ENCODE measurements at places on chromosomes 3 and 15.

DNA sequence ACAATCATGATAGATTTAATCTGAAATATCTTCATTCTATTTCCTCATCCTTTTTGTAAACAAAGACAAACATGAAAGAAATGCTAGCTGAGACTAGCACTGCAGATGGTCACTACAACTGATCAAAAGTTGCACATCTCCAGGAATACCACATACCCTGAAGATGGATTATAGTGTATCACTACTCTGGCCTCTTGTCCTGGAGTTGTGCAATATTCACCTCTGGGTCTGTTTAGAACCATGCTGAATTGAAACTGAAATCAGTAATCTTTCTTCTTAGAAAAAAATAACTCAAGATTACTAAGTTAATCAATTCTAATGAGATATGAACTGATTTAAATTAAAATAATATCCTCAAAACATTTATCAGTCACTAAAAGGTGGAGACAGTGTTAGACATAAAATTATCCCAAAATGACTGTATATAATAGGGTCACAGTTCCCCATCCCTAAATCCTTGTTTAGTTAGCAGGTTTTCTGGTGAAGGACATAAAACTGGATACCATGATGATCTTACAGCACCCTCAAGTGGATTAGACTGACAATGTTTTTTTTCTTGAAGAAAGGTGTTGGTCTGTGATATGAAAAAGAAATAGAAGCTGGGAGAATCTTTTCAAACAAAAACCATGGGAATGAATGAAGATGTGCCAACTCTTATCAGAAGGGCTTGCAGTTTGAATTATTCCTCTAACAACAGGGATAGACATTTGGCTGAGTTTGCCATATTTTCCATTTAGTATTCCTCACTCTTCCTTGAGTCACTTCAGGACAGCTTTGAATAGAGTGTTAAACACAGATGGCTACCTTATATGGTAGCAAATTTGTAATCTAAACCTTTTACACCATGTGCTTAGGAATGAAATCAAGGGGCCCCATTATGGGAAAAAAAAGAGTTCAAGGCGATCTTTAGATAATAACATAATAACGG, 7.1 kb upstream of the TTC14 start:
- no peak for DNase-seq

GRCh38 chr3:171354706-171355582, 105.3 kb downstream of the TNIK start:
- no peak for DNase-seq

DNA sequence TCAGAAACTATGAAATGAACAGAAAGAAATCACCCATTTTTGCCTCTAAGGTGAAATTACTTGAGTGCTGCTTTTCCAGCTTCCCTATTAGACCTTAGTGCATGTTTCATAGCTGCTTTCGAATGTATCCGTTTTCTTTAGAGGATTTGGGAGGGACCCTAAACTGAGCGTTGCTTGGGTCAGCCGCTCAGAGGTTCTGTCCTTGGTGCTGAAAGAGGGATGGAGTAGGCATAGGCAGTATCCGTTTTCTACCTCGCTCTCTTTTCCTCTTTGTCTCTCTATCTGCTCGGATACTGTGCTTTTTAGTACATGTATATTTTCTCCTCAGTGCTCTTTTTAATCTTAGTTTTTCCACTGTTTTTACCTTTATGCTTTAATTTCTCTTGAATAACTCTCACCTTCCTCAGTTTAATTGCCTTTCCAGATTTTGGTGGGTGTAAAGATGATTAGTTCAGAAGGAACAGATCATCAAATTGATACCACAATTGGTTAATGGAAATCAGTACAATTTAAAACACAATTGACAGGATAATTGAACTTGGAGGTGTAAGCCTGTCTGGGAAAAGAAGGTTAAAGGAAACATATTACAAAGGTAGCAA, at the start of gene DRD3:
Gene DRD3, minus strand, starts transcription at position 283 of the 599 bp plus-strand sequence. CDS start 7,060 bp downstream, outside the sequence.
- no peak for DNase-seq

GRCh38 chr3:142279965-142280590, 54.7 kb upstream of the GK5 start:
- peak; percentile 14 for DNase-seq

DNA sequence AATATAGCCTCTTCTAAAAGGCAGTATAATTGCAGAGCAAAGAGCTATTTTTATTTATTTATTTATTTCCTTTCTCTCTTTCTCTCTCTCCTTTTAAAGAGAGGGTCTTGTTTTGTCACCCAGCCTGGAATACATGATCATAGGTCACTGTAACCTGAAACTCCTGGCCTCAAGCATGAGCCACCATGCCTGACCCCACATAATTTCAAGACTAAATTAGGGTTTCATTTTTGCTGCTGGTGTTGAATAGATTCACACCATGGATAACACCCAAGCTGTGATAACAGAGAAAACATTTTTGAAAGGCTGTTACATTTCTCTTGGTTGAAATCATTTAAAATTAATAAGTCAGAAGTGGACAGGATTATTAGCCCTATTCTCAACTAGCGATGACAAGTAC, 131.6 kb downstream of the LEKR1 start:
- DNase-seq: no peak

DNA sequence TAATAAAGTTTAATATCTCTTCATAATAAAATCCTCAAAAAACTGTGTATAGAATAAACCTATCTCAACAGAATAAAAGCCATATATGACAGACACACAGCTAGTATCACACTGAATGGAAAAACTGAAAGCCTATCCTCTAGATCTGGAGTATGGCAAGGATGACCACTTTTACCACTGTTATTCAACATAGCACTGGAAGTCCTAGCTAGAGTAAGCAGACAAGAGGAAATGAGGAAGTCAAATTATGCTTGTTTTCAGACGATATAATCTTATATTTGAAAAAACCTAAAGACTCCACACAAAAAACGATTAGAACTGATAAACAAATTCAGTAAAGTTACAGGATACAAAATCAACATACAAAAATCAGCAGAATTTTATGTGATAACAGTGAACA, 57.4 kb upstream of the DIPK2A start:
- DNase-seq: no peak

GRCh38 chr3:114645392-114645791, 351.6 kb downstream of the TIGIT start:
- DNase-seq: no peak

- no peak for DNase-seq
Measured at GRCh38 chr3:50130436-50130835, 24.7 kb upstream of the SEMA3F start.

GRCh38 chr3:12991861-12992281, 81.4 kb downstream of the IQSEC1 start:
- DNase-seq: no peak

- no peak for DNase-seq
Measured at GRCh38 chr3:134359121-134360010, 14.9 kb downstream of the AMOTL2 start.
